ENCODE measurements at places on chromosomes 3 and 15.

GRCh38 chr3:12470111-12470510 lies 14.2 kb upstream of the TSEN2 start:
- no peaks in the 10 kb centered on the region for H3K36me3 ChIP-seq
- no peak overlapping the region for H3K4me3 ChIP-seq
- DNase-seq = no peak

- no peaks in the 10 kb centered on the region for H3K36me3 ChIP-seq
- no peak for DNase-seq
- no peaks in the 10 kb centered on the region for H3K4me1 ChIP-seq
- no peaks in the 10 kb centered on the region for H3K27me3 ChIP-seq
- H3K4me3 ChIP-seq = no peak overlapping the region
Observed at GRCh38 chr3:124336067-124336656, 344.2 kb upstream of the ROPN1 start.

DNA sequence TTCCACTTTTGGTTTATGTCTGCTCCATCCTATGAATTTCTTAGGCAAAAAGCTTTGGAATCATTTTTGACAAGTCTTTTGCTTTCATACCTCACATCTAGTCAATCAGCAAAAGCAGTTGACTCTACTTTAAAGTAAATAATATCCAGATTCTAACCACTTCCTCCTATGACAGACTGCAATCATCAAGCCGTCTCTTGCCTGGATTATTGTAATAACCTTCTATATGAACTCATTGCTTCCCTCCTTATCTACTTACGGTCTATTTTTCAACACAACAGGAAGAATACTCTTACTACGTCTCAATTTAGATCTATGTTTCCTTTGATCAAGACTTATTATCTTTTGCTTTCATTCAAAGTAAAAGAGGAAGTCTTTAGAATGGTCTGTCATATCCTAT lies 20.7 kb downstream of the CLDN1 start:
- H3K27me3 ChIP-seq = peaks cover 9% of the 10 kb centered on the region
- no peaks in the 10 kb centered on the region for H3K4me1 ChIP-seq
- H3K27ac ChIP-seq = no peak overlapping the region
- H3K4me3 ChIP-seq = no peak overlapping the region

- no peak for DNase-seq
- H3K4me3 ChIP-seq = no peak overlapping the region
- no peak overlapping the region for H3K27ac ChIP-seq
- no peaks in the 10 kb centered on the region for H3K36me3 ChIP-seq
Observed at GRCh38 chr3:152760591-152760990, 74.3 kb upstream of the P2RY1 start.

DNA sequence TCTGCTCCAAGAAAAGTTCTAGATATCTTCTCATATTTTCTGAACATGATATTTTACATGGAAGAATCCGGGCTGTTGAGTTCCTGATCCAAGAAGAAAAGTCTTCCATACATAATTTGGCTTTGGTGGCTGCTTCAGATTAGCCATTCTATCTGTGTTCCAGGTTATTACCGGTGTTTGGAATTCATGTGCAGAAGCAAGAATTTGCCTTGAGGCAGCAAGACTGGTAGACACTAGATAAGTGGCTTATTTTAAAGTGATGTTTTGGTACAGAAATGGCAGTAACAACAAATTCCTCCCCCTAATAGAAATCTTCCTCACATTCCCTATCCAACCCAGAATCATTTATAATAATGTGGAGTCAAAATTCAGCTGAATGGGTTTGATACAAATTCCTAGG lies 29.2 kb downstream of the MITF start:
- no peak overlapping the region for H3K27ac ChIP-seq
- H3K4me3 ChIP-seq = no peak overlapping the region
- no peaks in the 10 kb centered on the region for H3K36me3 ChIP-seq
- DNase-seq = no peak
- no peaks in the 10 kb centered on the region for H3K27me3 ChIP-seq
- H3K4me1 ChIP-seq = peaks cover 89% of the 10 kb centered on the region

Data from heart left ventricle (tissue), 16 donors.